ENCODE measurements at places on chromosomes 12 and 14.
A peak's percentile ranks its signal among the peaks of the same experiment; 100 is the strongest.

- no peak for DNase-seq
Observed at GRCh38 chr14:33285902-33286700, 347.4 kb downstream of the NPAS3 start.

DNA sequence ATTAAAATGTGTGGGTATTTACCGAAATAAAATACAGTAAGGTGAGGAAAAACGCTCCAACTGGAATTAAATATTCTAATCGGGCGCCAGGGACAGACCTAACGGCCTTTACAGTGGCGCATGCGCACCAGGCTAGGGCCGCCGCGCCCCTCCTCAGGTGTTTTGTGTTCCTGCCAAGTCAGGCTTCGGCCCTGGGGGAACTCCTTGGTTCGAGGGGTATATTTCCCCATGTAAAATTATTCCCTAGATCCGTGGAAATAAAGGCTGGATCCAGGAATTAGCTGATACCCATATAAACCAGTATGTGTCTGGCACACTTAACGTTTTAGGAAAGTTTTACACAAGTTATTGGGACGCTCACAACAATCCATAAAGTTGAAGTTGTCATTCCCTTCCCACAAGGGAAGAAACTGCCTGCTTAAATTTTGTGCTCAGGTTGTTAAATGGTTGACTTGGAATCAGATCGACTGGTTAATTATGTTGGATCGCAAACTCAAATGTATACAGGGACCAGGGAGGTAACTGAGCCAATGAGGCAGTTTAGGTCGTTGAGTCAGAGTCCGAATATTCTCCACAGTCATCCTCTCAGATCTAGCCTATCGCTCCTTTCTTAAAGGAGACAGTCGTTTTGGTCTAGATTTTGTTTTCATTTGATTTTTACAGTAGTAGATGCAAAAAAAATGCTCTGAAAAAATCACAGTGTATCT, 621 bp upstream of the ANAPC7 start:
- peak; percentile 91 for DNase-seq

GRCh38 chr14:69500736-69501135, 16.2 kb downstream of the PLEKHD1 start:
- DNase-seq = no peak

- peak; percentile 92 for DNase-seq
Observed at GRCh38 chr12:132766380-132767085, 4.9 kb upstream of the ANKLE2 start.

GRCh38 chr14:60658211-60658690, 9.0 kb upstream of the SIX1 start:
- no peak for DNase-seq

DNA sequence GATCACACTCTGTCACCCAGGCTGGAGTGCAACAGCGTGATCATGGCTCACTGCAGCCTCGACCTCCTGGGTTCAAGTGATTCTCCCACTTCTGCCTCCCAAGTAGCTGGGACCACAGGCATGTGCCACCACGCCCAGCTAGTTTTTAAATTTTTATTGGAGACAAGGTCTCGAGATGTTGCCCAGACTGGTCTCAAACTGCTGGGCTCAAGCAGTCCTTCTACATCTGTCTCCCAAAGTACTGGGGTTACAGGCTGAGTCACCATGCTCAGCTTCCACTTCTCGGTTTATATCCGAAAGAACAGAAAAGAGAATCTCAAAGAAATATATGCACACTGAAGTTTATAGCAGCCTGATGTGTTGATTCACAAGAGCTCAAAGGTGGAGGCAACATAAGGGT, 107.5 kb downstream of the SCARB1 start:
- DNase-seq = no peak

GRCh38 chr12:68400226-68400829, 68.2 kb upstream of the MDM1 start:
- DNase-seq = no peak

DNA sequence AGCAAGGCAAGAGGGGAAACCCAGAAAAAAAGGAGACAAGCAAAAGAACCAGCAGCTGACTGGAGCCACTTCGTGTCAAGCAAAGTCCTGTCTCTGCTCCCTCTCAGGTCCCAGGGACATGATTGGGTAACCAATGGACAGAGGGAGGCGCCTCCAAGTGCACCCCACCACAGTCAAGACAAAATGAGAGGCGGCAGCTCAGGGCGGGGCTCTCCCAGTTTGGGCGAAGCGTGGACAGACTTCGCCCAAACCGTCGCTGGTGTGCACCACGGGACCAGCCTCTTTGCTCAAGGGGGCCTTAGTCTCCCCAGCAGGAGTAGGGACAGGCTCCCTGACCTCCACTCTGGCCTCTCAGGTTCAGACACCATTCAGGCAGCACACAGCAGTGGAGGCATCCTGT, 1.5 kb upstream of the BEGAIN start:
- no peak for DNase-seq

DNA sequence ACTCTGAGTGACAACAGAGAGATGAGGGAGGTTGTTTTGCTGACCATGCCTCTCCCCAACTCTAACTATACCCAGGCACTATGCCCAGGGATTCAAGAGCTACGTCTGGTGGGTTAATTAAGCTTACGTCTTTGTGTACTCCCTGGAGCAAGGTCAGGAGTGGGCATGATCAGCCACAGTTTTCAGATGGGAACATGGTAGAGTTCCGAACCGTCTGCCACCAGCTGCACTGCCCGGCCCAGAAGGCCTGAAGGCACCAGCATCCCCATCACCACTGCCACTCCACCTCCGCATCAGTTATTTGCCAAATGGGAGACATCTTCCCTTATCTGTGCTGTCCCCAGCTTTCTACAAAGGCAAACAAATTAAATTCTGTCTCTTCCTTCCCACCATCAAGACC, 11.1 kb upstream of the GPX2 start:
- no peak for DNase-seq

DNA sequence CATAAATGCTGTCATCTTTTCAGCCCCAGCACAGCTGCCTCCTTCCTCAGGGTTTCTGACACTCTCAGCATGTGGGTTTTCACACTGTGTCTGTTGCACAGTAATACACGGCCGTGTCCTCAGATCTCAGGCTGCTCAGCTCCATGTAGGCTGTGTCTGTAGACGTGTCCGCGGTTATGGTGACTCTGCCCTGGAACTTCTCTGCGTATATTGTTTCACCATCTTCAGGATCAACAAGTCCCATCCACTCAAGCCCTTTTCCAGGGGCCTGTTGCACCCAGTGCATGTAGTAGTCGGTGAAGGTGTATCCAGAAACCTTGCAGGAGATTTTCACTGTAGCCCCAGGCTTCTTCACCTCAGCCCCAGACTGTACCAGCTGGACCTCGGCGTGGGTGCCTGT, 1210.6 kb downstream of the TMEM121 start:
- DNase-seq = no peak

GRCh38 chr14:20190596-20190995, at the start of gene OR11G2:
OR11G2 (plus strand) TSS chr14:20190896; CDS start chr14:20197438, 6,542 bp downstream.
- no peak for DNase-seq

GRCh38 chr12:52280319-52280795, 5.9 kb downstream of the KRT86 start:
- DNase-seq = peak; percentile 73

DNA sequence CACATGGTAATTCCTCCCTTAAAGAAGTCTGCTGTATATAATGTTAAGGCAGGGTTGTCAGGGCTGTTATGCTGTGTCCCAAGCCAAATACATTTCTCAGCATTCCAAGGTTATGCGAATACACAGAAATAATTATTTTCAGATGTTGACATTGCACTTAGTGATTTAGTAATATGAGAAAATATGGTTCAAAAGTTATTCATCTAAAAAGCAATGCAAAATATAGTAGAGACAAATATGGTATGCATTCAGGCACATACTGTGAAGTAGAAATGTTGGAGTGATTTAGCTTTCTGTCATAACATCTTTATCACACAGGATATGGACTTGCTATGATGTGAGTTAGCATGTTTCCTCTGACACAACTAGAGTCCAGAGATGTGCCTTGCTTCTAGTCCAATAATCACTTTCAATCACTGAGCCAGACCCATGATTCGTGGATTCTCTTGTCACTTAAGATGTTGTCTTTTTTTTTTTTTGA, 70.0 kb downstream of the PDE3A start:
- no peak for DNase-seq

GRCh38 chr12:129328235-129328634, 475.0 kb downstream of the GLT1D1 start:
- DNase-seq = no peak

DNA sequence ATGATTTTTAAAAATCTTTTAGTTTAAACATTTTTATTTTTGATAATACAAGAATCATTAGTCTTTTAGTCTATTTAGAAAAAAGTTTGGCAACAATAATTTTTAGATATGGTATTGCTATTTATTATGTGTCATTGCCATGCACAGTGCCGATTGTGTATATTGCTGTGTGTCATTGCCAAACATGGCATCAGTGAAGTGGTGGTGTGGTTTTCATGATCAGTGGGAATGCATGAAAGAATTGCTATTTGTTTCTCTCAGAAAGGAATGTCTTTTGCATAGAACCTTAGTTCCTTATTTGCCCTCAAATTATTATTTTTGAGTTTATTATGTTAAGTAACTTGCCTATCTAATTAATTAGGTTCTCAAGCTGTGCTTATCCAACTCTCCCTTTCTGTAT, 397.5 kb upstream of the PDE3A start:
- DNase-seq = no peak

DNA sequence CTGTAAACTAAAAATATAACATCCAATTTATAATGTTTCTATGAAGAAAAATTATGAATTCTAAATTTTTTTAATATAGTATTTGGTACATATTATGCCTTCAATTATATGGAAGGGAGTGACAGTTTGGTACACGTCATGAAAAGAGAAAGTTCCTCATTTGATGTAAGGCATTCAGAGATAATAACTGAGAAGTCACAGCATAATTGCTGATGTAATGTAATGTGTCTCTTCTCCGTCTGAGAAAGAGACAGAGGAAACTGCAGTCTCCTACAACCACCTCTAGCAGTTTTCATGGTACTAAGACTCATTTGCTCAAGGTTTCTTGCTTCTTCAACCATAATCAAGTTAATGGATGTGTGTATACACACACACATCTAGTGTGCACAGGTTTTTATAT, 2.3 kb upstream of the CD69 start:
- no peak for DNase-seq

- no peak for DNase-seq
Observed at GRCh38 chr14:75025082-75025481, 22.4 kb downstream of the EIF2B2 start.

DNA sequence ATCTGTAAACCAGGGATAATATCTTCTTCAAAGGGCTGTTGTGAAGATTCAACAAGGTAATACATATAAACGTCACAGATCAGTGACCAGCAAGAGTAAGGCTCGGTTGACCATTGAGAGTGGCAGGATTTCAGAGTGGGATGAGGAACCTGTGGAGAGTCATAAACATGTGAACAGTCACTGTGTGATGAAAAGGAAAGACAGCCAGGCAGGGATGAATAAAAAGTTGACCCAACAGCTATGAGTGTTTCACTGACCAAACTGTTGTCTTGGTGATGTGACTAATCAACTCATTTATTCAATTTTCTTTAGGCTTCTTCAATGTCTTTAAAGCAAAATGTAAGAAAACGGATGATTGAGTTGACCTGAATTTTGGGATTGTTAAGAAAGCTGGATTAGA, 8.6 kb upstream of the FRMD6 start:
- no peak for DNase-seq

- no peak for DNase-seq
Observed at GRCh38 chr12:47184813-47185212, 105.1 kb upstream of the AMIGO2 start.

DNA sequence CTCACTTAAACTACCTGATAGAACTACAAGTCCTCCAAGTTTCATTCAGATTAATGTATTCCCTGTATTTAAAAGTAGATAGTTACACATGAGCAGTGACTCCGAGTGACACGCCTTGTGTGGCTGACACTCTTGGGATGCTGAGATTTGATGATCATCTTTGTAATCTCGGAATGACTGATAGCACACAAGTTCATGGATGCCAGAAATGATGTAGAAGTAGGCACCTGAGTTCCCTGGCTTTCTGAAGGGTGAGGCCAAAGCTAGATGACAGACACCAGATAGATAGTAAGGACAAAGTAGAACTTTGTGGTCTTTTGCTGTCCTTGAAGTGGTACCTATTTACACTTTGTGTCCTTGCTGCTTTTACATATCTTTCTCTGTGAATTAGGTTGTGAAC, 491.2 kb downstream of the PCNX1 start:
- DNase-seq = no peak

DNA sequence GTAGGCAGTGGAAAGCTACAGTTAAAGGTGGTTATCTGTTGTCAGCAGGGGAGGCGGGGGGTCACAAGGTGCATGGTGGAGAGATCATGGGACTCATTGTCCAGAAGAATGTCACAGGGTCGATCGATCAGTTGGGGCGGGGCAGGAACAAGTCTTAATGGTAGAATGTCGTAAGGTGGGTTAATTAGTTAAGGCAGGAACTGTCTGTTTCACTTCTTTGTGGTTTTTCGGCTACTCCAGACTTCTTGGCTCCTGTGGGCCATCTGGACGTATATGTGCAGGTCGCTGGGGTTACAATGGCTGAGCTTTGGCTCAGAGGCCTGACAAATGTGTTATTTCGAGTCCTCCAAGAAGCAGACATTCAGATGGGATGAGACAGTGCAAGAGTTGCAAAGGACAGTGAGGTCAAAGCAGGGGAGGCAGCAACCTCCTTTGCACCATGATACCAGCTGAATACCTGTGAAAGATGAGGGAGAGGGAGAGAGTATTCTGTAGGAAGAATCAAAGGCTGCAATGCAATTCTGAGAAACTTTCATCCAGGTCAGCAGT, 246.9 kb upstream of the TMEM132C start:
- no peak for DNase-seq

DNA sequence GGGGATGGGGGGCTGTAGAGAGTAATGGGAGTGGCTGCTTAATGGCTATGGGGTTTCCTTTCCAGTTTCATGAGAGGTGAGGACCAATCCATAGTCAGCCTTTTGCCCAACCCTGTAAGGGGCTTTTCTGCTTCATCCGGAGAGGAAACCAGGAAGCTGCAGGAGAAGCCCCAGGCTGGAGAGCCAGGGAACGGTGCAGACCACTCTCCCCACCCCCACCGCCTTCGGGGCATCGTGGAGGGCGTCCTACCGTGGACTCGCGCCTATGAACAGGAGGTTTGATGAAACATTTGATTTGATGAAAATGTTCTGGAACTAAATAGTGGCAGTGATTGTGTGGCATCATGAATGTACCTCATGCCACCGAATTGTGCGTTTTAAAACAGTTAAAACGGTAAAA, 204.3 kb upstream of the DIO3 start:
- no peak for DNase-seq

DNA sequence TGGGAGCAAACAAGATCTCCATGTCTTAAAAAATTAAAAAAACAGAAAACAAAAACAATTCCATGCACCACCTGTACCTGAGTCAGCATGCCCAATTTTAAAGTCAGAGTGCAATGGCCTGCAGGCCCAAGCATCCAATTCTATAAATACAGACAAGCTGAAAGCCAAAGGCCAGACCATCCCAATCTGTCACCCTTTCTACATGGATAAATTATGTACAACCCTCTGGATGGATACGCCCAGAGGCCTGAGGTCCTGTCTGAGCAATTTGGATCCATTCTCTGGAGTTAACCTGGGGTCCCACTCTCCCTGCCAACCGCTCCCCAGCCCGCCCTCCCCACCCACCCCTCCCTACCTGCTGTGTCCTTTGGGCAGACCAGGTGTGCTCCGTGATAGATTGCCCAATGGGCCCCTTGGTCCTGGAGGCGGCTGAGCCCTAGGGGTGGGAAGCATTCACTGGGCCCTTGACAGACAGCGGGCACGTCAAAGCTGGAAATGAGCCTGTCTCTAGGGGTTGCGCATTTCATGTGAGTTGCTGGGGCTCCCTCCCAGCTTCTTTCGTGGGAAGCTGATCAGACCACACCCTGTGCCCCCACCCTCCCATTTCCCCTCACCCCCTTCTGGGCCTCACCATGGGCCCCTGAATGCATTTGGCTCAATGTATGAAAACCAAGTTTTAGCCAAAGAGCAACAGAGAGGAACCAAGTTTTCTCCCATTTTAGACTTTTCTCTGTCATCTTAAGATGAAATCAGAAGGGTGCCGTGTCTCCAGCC, 171.3 kb downstream of the BCL11B start:
- no peak for DNase-seq

All from right cardiac atrium (tissue), 5 donors.